ENCODE measurements at places on chromosomes 5 and 9.

GRCh38 chr5:165874851-165875250, 2369.4 kb downstream of the MAT2B start:
- no peak overlapping the region for H3K4me3 ChIP-seq
- H3K27ac ChIP-seq, result no peak overlapping the region
- H3K27me3 ChIP-seq, result no peaks in the 10 kb centered on the region
- no peak for ATAC-seq
- no peaks in the 10 kb centered on the region for H3K4me1 ChIP-seq

DNA sequence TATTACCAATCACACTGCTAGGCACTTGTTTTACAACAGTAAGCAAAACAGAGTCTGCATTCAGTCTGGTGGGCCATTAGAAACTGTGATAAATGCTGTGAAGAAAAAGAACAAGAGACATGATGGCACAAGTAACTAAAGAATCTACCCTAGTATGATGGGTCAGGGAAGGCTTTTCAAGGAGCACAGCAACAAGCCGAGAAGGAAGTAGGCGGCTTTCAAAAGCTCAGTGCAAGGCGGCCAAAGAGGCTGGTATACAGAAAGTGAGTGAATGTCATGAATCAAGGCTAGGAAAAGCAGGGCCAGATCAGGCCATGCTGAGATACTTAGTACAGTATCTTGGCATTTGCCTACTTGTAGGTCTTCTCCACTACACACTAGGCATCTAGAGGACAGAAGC, 76.4 kb downstream of the ECPAS start:
- no peaks in the 10 kb centered on the region for H3K27me3 ChIP-seq
- H3K36me3 ChIP-seq, result peaks cover 100% of the 10 kb centered on the region
- no peak overlapping the region for H3K4me3 ChIP-seq
- H3K27ac ChIP-seq, result no peak overlapping the region
- H3K4me1 ChIP-seq, result no peaks in the 10 kb centered on the region
- no peak for ATAC-seq

DNA sequence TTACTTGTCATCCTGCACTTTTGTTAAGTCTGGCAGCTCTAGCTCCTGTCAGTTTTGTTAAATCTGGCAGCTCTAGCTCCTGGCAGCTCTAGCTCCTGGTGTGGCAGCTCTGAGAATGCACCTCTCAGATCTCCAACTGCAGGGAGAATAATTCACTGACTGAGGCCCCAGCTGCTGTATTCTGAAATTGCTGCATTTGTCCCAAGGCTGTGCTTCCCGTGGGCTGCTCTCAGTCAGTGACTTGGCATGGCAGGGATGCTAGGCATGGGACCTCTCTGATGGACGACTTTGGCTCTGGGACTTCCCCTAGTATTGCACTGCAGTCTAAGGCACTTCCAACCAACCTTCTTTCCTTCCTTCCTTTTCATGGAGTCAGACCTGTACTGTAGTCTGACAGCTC, 475.7 kb downstream of the CCDC171 start:
- H3K27ac ChIP-seq, result no peak overlapping the region
- no peak for ATAC-seq
- H3K4me3 ChIP-seq, result no peak overlapping the region
- H3K36me3 ChIP-seq, result no peaks in the 10 kb centered on the region

DNA sequence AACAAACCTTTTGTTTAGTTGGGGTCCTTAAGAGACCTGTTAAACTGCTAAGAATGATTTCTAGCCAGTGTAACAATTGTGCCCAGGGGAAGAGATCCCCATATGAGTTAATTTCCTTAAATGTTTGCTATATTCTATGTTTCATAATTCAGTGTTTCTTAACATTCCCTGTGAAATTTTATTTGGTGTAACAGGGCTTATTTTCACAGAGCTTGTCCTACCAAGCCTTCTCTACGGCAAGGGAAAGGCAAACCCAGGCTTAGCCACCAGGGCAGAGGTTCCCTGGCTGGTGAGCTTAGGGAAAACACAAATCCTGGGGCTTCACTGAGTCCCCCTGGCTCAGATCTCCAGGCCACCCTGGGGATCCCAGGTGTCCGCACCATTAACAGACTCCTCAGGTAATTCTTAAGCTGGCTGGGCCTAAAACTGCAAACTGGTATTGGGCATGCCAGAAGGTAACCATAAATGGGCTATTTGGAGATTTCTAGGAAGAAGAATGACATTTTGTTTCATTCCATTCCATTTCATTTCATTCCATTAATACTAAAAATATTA, 17.0 kb upstream of the LCP2 start:
- no peaks in the 10 kb centered on the region for H3K27me3 ChIP-seq
- no peak for ATAC-seq
- H3K4me1 ChIP-seq, result peaks cover 27% of the 10 kb centered on the region
- H3K27ac ChIP-seq, result no peak overlapping the region
- H3K4me3 ChIP-seq, result no peak overlapping the region

GRCh38 chr5:111572561-111572960, 60.2 kb upstream of the STARD4 start:
- H3K27ac ChIP-seq, result no peak overlapping the region
